Stimulated activated CD8-positive, alpha-beta memory T cell treated with anti-CD3 and anti-CD28 coated beads, Interleukin-15, amount 100 ng/mL, for 4 hours (primary cell): ENCODE measurements at places on chromosomes 1 and 21.

GRCh38 chr1:218254296-218254946 lies 30.7 kb upstream of the RRP15 start:
- no peak for DNase-seq

GRCh38 chr1:19749685-19750084 lies 50.0 kb downstream of the TMCO4 start:
- DNase-seq, result no peak

DNA sequence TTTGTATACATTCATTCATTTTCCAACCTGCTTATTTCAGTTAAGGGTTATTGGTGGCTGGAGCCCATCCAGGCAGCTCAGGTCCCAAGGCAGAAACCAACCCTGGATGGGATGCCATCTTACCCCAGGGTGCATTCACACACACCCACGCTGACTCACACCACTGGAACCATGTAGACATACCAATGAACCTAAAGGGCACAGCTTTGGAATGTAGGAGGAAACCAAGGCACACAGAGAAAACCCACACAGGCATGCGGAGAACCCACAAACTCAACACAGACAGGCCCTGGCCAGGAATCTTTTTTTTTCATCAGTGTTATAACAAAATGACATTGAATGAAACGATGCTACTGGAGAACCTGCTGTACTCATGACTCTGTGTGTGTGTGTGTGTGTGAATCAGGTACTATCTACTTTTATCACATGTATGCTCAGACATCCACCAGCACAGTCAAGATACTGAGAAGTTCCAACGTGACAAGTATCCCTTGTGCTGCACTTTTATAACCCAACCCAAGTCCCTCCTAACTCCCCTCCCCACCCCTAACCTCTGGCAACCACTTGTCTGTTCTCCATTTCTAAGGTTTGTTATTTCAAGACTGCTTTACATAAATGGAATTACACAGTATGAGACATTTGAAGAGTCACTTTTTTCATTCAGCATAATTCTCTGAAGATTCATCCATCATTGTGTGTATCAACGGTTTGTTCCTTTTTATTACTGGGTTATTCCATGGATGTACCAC lies 286.8 kb upstream of the PLD5 start:
- DNase-seq, result no peak

DNA sequence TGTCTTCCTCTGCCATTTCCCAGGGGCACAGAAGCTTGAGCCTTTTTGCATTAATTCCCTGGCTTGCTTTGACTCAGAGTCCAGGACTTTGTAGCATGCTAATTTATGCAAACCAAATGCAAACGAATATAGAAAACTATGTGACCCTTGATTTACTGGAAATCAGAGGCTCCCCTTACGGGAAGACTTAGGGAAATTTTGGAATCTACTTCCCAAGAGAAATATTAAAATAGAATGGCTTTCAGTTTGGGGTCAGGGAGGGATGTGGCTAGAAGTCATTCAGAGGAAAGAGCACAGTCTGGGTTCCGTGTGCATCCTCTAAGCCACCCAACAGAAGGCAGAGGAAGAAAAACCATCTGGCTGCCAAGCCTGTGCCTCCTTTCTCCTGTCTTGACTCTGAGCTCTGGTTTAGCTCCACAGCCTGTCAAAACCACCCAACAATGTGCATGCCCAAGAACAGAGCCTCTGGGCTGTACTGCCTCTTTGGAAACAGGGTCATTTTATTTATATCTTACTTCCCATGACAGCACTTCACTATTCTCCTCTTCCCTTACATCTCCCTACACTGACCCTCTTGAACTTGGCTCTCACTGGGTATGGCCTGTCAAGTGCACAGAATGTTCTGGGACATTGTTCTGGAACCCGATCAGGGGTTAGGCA lies 30.1 kb downstream of the ATF3 start:
- no peak for DNase-seq

GRCh38 chr1:42801832-42802473 lies 15.0 kb upstream of the ERMAP start:
- DNase-seq, result no peak

DNA sequence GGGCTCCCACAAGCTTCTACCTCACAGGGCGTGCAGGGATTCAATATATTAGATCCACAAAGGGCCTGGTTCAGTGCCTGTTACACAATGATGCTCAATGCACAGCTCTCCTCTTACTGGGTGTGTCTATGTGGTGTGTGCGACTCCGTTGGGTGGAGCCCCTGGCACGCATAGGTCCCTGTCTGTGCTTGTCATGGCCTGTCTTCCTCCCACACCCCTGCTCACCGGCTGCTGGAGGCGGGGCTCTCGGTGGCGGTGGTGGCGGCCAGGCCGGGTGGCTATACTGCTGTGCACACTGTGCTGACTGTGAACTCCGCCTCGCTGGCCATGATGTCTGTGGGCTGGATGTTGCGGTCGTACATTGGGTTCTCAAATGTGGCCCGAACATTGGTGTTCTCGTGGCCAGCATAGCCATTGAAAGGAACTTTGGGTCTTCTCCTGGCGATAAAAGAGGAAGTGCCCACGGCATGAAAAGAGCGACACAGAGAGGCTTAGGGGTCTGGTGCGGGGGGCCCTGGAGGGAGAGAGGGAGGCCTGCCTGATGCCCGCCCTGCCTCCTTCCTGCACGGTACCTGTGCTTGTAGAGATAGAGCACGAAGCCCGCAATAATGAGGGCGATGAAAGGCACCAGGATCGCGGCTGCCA lies 46.9 kb downstream of the ZSCAN20 start:
- no peak for DNase-seq

DNA sequence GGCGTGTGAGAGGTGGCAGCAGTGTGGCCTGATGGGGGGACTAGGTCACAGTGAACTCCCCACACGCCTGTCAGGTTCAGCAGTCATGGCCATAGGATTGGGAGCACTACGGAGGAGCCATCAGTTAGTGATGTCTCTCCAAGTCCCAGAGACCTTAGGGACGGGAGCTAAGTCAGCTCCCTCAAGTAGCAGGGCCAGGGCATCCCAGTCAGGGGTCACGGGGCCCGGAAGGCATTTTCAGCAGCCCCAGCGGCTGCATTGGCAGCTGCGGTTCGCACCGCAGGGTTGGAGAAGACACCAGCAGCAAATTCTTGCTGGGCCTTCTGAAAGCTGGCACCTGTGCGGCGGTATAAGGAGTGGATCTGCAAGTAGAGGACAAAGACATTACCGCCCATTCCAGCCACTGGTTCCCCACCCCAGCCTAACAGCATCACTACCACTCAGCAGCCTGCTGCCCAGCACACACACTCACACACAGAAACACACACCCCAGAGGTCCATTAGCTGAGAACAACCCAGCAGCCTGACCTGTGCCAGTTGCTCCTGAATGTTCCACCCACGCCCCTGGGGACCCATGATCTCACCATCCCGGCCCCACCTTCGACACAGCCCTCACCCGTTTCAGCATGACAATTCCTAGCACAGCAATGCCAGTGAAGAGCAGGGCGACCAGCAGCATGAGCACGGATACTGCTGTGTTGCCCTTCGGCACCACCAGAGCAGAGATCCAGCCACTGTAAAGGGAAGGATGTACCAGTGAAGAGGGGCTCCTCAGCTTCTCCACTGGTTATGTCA lies 972 bp upstream of the ENTREP3 start:
- DNase-seq, result no peak

- no peak for DNase-seq
These were observed 801 bp upstream of the GORAB start for GRCh38 chr1:170530972-170531757.

- no peak for DNase-seq
These were observed 1.6 kb upstream of the NECAP2 start for GRCh38 chr1:16438924-16439323.

DNA sequence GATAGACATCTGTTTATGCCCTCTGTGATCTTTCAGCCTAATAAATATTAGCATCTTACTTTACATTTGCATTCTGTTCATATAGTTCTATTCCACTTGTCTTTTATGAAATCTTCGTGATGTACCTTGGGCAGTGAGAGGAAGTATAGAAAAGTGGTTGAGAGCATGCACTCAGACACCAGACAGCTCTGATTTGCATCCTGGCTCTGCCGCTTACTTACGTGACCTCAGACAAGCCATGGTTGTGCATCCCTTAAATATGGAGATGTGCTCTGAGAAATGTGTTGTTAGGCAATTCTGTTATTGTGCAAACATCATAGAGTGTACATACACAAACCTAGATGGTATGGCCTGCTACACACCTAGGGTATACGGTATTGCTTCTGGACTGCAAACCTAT lies 22.9 kb downstream of the OVGP1 start:
- no peak for DNase-seq

DNA sequence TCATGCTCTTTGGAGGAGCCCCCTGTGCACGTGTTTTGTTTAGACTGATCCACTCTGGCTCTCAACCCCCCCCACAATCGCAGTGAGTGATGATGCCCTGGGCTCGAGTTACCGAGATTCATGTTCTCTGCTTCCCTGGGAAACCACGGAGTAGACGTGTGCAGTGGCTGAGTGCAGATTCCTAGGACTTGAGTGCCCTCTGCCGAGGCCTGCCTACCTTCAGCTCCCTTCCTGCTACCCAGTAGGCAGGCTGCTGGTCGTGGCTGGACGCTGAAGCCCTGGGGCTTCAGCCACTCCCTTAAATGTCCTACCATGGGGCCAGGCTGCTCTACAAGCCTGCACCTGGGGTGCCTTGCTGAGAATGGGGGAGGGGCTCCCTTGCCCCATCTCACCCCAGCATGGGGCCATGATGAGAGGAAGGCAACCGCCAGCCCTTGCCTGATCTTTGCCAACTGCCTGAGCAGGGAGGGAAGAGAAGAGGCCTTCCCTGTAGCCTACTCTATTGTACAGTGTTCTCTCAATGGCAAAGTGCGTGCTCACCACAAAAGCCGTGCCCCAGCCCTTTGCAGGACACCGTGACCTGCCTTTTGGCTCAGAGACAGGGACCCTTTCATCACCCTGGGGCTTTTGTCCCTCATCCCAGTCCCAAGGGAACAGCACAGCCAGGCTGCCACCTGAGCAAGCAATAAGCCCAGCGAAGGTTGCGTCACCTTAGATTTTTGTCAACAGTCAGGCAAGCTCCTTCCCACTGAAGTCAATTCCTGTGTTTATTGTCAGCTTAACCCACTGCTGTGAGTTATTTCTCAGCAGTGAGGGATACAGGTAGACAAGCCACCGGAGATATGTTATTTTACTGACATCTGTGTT lies 4.1 kb upstream of the GRIK3 start:
- DNase-seq, result no peak

- no peak for DNase-seq
These were observed 6.2 kb downstream of the CROCC start for GRCh38 chr1:16927711-16928485.

GRCh38 chr1:87129606-87130005 lies 199.1 kb upstream of the LMO4 start:
- no peak for DNase-seq

GRCh38 chr1:9792156-9793042 lies 31.4 kb downstream of the CLSTN1 start:
- no peak for DNase-seq
